ENCODE measurements at places on chromosomes 5 and 9.

DNA sequence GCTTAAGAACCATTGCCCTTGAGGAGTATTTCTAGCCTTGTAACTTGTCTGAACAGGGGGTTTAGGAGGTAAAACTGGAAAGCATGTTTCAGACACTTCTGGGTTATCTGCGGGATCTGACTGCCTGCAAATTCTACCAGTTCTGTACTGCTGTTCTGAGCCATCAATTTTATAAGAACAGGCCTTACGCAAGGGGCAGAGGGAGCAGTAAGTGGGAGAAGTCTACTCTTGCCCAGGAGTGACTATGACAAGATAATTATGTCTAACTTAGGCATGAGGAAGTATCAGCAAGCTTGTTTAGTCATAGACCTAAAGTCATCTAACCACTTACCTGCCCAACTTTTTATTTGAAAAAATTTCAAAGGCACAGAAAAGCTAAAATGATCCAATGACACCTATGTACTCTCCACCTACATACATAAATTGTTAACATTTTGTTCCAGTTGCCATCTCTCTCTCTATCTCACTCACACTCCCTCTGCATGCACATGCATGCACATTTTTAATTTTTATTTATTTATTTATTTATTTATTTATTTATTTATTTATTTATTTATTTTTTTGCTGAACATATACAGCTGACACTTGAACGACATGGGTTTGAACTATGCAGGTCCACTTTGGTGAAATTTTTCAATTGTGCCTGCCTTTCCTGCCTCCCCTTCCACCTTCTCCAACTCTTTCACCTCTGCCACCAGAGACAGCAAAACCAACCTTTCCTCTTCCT is 18.4 kb upstream of the DEPDC1B start:
- DNase-seq = no peak

DNA sequence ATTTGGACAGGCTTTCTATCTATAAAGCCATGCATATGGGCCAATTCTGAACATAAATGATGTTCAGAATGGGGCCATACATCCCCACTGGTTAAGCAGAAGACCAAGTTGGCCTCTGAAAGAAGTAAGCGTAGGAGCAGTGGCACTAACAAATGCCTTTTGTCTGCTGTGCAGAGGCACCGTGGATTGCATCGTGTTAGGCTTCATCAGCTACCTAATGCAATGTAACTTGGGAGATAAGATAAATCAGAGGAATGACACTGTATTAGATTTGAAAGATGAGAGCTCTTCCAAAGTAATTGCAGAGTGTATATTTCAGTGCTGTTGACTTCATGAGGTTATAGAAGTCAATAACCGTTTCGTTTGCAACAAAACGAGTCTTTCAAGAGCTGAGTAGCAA is 148.1 kb downstream of the PARP8 start:
- DNase-seq = no peak

- no peak for DNase-seq
Observed at GRCh38 chr9:135726138-135726853, 24.3 kb downstream of the KCNT1 start.

DNA sequence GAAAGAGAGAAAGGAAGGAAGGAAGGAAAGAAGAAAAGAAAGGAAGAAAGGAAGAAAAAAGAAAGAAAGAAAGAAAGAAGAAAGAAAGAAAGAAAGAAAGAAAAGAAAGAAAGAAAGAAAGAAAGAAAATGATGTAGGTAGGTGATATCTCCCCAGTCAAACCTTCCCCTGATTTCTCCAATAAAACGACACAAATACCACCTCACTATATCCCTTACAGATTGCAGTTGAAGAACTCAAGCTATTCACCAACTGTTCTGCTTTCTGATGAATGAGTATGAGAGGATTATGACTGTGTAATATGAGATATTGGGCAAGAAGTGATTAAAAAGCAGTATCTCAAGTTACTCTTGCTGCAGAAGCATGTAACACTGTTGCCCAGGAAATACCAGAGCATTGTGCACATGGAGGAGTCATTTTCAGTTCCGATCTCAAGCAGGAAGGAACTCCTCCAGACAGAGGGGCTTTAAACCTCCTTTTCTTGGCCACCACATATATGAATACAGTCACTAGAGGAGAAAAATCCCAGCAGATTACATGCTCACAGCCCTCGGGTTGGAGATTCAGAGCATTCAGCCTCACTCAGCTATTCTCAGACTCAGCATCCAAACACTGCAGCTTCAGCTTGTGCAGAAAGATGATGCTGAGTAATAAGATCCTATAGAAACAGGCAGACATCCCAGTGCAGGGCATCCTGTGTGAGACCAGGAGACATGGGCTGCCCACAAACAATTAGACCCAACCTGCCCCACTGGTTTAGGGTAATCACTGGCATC is 61.4 kb downstream of the UGCG start:
- peak; percentile 47 for DNase-seq

- DNase-seq = no peak
Observed at GRCh38 chr9:111980398-111980797, 83.8 kb downstream of the UGCG start.

DNA sequence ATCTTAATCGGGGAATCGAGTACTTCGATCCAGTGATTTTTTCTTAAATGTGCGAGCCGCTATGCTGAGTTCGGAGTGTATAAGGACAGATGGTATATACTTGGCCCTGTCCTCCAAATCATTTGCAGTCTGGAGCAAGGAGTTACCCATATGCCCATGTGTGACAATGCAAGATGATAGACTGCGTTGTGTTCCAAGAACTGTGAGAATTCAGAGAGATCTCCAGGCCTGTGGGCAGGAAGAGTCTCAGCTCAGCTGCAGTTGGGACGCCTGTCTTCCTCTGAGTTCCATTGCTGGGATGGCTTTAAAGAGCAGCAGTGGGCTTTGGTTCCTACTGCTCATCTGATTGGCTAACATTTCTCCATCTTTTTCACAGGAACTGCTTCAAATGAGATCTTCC is 106.6 kb downstream of the ADAMTS16 start:
- no peak for DNase-seq

DNA sequence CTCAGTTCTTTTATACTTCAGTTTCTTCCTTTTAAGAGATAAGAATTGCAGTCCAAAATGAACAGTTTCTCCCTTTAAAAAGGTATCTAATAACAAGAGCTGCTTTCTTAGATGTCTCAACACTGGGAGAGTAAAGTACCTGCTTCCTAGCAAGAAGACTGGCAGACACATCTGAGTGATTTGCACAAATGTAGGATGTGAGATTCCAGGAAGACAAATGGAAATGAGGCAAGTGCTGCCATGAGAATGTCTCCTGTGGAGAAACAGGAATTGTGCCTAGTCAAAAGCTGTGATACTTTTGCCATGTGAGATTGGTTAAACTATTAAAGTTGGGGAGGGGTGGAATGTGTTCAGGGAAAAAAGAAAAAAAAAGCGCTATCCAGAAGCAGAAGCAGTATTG is 159.1 kb downstream of the HTR1A start:
- DNase-seq = no peak

- no peak for DNase-seq
Observed at GRCh38 chr9:133474215-133474614, 4.7 kb downstream of the SLC2A6 start.

DNA sequence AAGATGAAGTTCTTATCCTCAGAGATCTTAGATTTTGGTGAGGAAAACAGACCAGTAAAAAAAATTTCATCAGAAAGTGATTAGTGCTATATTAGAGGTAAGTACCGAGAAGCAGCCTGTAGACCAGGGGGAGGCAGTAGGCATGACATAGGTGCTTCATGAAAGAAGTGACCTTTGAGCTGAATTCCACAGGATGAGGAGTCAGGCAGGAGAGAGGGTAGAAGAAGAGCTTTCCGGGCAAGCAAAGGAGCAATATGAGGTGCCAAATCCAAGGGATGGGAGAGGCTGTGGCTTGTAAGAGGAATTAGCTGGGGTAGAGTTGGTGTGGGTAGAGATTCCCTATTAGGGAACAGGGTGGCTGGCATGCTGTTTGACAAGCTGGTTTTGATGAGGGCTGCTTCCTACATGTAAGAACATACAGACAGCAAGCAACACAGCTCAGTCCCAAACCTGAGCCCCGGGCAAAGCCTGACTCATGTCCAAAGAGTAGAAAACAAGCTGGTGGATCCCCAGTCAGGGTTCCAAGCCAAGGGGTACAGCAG is 48.4 kb upstream of the PWWP2A start:
- no peak for DNase-seq

DNA sequence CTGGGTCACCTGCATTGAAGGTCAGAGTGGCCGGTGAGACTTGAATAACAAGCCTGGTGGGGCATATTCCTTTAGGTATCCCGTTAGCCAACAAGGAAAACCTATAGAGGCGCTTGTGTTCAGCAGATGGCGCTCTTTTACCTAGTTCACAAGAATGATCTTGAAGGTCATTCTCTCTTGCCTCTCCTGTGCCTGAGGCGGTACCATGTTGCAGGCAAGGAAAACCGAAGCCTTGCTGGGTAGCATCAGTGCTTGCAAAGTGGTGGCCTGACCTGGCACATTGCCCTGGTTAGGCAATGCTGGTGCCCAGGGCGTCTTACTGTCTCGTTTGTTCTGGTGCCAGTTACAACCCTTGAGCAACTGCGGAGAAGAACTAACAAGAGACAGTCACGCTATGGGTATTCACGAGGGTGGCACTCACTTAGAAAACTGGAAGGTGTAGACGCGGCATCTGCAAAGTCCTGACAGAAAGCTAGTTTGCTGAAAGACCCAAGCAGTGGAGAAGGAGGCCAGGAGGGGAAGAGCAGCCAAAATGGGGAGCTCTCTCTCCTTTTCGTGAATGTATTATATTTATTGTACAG is 56.7 kb downstream of the AOPEP start:
- peak; percentile 63 for DNase-seq

GRCh38 chr5:135335031-135335828 is 63.8 kb downstream of the MACROH2A1 start:
- DNase-seq = no peak

GRCh38 chr5:88502179-88503040 is 233.8 kb upstream of the TMEM161B start:
- DNase-seq = no peak

DNA sequence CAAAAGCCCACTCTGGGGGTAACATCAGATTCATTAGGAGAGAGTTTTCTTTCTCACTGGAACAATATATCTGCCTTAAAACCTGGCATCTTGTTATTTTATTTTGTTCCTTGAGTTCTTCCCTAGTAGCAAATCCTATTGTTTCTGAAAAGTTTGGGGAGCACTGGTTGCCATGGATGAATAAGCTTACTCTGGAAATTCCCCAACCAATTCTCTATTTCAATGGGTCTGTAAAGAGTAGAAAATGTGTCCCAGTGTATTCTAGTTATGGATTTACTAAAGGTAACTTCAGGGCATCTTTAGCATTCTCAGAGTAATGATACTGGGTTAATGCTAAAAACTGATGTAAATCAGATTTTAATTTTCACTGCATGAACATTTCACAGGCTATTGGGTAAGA is 94.2 kb upstream of the S1PR3 start:
- no peak for DNase-seq

- DNase-seq = no peak
Observed at GRCh38 chr5:179313849-179314521, 31.3 kb downstream of the ADAMTS2 start.

GRCh38 chr5:126888175-126888574 is 111.2 kb downstream of the LMNB1 start:
- DNase-seq = no peak

GRCh38 chr9:100714372-100715099 is 136.7 kb downstream of the CAVIN4 start:
- peak; percentile 77 for DNase-seq

DNA sequence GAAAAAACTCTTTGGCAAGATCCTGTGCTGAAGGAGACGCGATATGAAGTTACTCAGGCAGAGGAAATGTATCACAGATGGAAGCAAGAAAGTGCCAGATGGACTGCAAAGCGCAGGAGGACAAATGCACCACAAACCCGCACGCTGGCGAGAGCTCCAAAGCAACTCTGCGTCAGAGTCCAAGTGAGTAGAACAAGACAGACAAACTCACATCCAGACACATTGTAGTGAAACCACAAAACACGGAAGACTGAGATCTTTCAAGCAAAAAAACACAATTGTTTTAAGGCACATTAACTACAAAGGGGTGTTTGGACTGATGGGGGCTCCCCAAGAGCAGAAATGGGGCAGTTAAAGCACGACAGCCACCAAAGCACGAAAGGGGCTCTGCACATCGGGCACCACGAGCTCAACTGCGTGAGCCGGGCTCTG is 39.2 kb upstream of the NKD2 start:
- DNase-seq = no peak

GRCh38 chr9:72982146-72982799 is 29.4 kb upstream of the ALDH1A1 start:
- no peak for DNase-seq

GRCh38 chr5:124289641-124290311 is 456.7 kb downstream of the ZNF608 start:
- DNase-seq = peak; percentile 36

DNA sequence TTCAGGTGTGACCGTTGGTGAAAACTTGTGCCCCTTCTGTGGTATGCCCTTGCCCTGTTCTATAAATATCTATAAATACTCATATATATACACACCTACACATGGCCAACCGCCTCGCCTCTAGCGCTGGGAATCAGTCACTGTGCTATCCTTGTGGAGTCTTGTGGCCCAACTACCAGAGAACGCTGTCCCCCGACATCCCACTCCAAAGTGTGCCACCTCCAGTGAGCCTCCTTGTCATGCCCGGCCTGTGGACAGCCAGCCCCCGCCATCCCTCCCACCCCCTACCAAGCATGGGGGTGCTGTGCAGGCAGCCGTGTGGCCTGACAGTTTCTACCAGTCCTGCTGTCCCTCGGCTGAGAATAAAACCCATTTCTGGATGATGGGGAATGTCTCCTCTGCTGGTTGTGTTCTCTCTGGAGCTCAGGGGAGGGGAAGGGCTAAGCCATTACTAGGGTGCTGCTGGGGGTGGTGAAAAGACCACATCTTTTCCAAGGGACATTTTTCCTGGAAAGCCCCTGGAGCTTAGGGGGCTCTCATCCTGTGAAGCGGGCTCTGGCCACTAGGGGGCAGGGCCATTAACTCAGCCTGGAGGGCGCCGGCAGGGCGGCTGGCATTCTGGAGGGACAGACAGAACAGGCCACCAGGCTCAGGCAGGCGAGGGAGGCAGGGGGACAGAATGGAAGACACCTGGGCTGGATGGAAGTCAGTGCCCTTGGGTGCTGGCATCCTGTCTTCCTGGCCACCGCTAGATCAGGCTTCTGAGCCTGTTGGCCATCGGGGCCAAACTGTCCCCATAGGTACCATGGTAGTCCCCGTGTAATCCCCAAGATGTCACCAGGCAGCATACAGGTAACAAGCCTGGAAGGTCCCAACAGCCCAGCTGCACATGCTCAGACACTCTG is 20.7 kb downstream of the GOLGA2 start:
- peak; percentile 72 for DNase-seq

GRCh38 chr5:44640945-44641456 is 167.7 kb upstream of the MRPS30 start:
- DNase-seq = no peak

DNA sequence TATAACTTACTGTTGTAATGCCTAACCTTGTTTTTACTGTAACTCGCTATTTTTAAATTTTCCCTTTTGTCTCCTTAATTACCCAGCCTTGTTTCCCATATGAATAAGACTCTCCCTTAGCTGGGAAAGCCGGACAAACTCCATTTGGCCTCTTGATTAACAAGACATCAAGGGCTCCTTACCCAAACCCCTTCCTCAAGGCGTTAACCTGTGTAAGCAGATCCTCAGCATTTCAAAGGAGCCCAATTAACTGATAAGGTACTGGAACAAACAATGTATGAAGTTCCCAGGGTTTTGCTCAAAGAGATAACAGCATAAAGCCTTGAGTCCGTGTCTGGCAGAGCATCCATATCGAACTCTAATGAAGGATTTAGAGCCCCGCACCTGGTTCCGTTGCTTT is 66.0 kb upstream of the SIMC1 start:
- DNase-seq = no peak

Data from urothelium cell line (cell line).